ENCODE measurements at places on chromosomes 7 and 10. TPM values are rescaled to one million over a fixed set of nuclear protein-coding genes. Genes with fewer than 3 reads are reported as not detected.

PON3 gene
- 35.7 TPM for total RNA-seq

AKR1C3 gene
- 1,052 TPM for total RNA-seq

TRIM24 gene
- total RNA-seq, result 8.8 TPM

KCNIP2 gene
- 0.54 TPM for total RNA-seq

MEST gene
- 36.9 TPM for total RNA-seq

FAM237B gene
- 0.04 TPM for total RNA-seq

SSC4D gene
- total RNA-seq, result 1.5 TPM

MAGI2 gene
- total RNA-seq, result 0.45 TPM

Data from A549 treated with dexamethasone at 1 μM for 4 hours (cell line).